Activated naive CD4-positive, alpha-beta T cell (primary cell): ENCODE measurements at places on chromosomes 12 and 14.

- DNase-seq: no peak
These were observed 60.2 kb upstream of the ATP2B1 start for GRCh38 chr12:89768586-89769482.

GRCh38 chr12:103858953-103859601 lies 18.0 kb upstream of the NT5DC3 start:
- DNase-seq: no peak

DNA sequence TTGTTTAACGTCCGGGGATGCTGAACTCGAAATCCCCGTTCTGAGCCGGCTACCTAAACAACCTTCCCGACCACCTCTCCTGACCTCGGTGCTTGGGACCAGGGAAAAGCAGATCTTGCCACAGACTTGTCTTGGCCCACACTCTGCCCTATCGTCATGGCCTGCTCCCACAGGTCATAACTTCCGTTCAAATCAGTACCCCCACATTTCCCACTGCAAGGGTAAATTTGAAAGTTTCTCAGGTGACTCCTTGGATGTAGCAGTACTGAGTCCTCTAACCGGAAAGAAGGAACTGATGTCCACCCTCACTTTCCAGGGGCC lies 612 bp upstream of the RBM23 start:
- DNase-seq: no peak

DNA sequence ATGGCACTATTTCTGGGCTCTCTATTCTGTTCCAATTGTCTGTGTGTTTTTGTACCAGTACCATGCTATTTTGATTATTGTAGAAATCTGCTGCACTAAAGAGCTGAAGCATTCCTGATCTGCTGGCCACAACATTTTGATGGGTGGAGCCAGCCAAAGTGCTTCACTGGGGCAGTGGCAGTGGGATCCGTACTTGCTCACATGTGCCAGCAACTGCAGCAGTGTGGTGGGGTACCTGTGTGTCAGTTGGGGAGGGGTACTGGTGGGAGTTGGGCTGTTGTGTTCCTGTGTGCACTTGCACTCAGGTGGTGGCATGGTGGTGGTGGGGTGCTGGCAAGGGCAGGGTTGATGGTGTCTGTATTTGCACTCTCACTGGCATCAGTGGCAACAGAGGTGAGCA lies 204.6 kb upstream of the ALG10 start:
- DNase-seq: no peak

- no peak for DNase-seq
These were observed 13.3 kb downstream of the RNASE3 start for GRCh38 chr14:20904393-20905029.

GRCh38 chr12:26010293-26010821 lies 51.9 kb downstream of the RASSF8 start:
- no peak for DNase-seq

DNA sequence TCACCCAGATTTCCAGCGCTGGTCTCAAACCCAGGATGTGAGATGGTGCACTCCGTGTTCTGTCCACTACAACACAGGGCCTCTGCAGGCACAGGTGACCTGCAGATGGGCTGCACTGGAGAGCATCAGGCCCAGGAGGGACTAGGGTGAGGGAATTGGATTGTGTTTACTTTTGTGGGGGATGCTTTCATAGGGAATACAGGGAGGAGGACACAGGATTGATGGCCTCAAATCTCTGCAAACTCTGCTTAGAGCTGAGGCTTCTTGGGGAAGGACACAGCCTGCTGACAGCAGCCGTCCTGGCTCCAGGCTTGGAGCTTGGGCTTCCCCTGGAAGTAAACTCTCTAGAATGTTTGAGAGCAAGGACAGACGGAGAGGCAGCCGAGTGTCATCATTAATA lies 57.1 kb downstream of the NTF3 start:
- DNase-seq: no peak

DNA sequence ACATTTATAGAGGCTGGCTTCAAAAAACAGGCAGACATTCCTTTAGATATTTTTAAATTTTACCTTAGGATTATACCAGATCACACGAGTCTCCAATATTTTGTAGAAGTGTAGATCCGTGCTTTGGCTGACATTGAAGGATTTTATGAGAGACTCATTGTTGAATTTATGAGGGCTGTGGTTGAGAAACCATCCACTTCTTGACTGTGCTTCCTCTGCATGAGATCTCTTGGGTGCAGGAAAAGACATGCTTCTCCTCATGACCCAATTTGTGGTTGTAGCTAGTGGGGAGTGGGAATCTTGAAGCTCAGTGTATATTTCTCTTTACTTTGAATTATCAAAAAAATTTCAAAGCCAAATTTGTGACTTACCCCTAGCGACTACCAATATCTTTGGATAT lies 36.7 kb upstream of the NKX2-8 start:
- DNase-seq: no peak

GRCh38 chr14:21191809-21192446 lies 36.1 kb upstream of the OR5AU1 start:
- peak; percentile 31 for DNase-seq

- DNase-seq: no peak
These were observed 136.8 kb downstream of the ANKS1B start for GRCh38 chr12:99847936-99848335.

DNA sequence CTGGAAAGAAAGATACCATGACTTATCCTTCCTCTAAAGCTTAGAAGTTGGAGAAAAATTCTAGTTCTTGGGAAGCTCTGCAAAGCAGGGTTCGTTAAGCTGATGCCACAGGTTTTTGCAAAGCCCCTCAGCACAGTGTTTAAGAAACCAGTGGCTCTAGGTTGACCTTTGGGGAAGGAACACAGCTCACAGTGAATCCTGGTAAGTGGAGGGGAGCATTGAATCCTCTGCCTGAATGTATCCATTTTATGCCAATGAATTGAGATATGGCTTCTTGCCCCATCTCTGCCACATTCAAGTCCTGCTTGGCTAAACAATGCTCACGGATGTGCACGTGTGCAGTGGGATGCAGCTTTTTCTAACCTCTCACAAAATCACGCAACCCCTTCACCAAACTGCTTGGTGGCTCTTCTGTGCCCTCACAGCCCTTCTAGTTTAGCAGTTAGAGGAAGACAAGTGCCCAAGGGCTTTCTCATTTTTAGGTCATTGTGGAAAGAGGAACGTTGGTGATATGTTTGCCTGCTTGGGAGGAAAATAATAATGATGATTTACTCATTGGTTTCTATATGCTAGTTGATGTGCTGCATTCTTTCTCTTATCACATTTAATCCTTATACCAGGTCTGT lies 111.3 kb downstream of the DAD1 start:
- DNase-seq: no peak

- DNase-seq: no peak
These were observed 271.6 kb upstream of the PLEKHG7 start for GRCh38 chr12:92431146-92431545.

GRCh38 chr12:131699434-131699833 lies 11.5 kb upstream of the SFSWAP start:
- DNase-seq: no peak

- no peak for DNase-seq
These were observed 827.9 kb downstream of the FLRT2 start for GRCh38 chr14:86357876-86358275.

DNA sequence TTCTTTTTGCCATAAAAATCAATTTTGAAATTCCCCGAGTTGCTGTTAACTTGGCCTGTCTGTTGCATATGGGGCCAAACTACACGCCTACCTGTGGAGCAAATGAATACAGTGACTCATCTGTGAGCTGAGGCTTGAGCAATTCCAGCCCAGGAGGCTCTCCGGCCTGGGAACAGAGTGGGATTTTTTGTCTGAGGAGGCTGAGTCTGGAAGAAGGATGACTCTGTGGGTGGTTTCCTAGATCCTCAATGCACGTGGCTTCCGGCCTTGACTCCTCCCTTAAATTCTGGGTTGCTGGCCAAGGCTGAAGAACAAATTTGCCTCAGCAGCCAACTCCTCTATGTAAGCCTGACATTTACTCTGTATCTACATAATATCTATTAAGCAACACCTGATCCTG lies 124.1 kb downstream of the SSPN start:
- DNase-seq: no peak

- DNase-seq: no peak
These were observed at the start of gene PLEKHH1 for GRCh38 chr14:67532998-67533753. Gene PLEKHH1, plus strand, starts transcription at chr14:67533290. Its CDS starts 8,578 bp downstream, at chr14:67541868.

DNA sequence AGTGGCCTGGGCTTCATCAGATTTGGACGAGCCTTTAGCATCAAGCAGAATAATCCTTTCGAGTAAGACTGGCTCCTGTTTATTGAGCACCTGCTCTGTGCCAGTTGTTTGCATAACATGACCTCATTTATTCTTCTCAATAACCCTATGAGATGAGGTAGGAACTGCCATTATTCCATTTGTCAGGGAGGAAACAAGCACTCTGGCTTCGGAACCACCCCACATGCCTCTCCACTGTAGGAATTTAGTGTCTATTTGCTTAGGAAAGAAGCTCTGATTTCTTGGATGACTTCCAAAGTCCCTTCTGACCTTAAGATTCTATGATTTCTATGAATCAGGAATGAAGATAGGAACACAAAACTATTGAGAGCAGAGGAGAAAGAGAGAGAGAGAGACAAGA lies 11.0 kb downstream of the SAMD4A start:
- no peak for DNase-seq

DNA sequence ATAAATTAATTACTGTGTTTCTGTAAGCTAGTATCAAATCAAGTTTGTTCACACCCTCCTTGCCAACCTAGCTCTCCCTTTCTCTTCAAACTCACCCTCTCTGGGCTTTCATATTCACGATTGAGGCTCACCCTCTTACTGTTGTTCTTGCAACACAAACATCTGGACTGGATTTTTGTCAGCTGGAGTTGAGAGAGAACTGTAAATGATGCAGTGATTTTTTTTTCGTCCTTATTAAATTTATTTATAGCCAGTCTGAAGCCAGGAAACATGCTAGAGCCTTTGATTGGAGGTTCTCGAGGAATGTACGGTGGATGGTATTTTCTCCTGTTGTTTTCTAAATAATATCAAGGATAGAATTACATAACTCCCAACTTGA lies 485.1 kb downstream of the ZFP36L1 start:
- no peak for DNase-seq

- no peak for DNase-seq
These were observed 60.5 kb upstream of the IGF1 start for GRCh38 chr12:102540815-102541385.

- DNase-seq: no peak
These were observed 157.4 kb upstream of the HMGA2 start for GRCh38 chr12:65666876-65667275.

DNA sequence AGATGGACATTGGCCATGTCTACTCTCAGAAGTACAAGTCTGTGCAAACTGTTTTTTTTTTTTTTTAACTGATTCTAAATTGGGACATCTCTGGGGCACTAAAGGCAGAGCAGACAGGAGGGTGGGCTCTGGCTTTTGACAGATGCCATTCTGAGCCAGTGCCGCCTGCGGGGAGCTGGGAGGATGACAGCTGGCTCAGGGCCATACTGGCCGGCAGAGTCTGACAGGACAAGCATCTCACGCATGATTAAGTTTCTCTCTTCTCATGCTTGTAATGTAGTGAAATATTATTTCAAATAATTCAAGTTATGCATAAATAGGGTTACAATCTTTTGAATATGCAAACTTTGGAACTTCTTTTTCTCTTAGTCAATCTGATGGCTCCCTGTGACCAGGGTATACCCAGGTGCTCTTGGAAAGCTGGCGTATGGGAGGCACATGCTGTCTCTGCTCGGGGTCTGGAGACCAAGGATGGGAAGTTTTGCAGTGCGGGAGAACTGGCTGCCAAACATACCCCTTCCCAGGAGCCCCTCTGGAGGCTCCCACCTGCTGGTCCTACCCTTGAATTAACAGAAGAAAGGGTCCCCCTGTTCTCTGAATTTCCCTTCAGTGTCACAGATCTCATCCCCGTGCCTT lies 7.6 kb downstream of the CDCA4 start:
- no peak for DNase-seq

DNA sequence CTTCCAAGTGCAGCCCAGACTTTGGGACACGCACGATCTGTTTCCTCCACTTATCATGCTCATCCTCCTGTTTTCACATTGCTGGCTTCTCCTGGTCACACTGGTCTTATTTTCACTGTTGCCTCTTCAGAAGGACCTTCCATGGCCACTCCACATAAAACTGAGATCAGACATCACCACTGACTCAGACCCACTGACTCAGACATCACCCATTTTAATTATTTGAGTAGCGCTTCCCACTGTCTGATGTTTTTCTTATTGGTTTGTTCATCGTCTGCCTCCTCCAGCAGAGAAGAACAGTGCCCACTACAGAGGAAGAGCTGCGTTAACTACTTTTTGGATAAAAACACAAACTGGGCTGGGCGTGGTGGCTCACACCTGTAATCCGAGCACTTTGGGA lies 270.5 kb upstream of the PWP1 start:
- DNase-seq: no peak

DNA sequence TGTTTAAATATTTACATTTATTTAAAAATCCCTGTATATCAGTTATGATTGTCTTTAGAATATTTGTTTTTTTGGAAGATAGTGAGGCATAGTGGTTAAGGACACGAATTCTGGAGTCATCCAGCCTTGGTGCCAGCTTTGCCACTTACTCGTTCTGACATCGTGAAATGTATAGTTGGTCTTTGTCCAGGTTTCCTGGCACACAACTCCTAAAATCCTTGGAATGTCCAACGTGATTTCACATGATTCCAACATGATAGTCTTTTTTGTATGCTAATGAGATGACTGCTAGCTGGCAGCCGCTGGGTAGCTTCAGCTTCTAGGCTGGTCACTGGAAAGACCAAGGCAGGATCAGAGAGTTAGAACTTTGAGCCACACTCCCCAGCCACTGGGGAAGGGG lies 64.8 kb downstream of the PRICKLE1 start:
- no peak for DNase-seq

GRCh38 chr12:54051026-54051842 lies 2.4 kb upstream of the HOXC4 start:
- DNase-seq: no peak

- no peak for DNase-seq
These were observed 381.2 kb downstream of the BCL11B start for GRCh38 chr14:98890556-98891340.

DNA sequence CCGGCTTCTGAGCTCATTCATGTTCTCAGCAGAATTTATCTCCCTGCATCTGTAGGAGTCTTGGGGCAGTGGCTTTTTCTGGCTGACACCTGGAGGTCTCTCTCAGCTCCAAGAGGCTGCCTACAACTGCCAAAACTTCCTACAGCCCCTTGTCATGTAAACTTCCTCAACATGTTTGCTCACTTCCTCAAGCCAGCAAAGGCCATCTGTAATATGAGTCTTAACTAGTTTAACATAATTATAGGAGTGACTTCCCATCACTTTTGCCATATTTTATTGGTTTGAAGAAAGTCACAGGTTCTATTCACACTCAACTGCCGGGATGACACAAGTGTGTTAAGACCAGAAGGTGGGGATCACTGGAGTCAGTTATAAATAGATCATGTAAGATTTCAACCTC lies 194.0 kb downstream of the VRK1 start:
- no peak for DNase-seq

- DNase-seq: no peak
These were observed 71.0 kb downstream of the KTN1 start for GRCh38 chr14:55650992-55651391.

DNA sequence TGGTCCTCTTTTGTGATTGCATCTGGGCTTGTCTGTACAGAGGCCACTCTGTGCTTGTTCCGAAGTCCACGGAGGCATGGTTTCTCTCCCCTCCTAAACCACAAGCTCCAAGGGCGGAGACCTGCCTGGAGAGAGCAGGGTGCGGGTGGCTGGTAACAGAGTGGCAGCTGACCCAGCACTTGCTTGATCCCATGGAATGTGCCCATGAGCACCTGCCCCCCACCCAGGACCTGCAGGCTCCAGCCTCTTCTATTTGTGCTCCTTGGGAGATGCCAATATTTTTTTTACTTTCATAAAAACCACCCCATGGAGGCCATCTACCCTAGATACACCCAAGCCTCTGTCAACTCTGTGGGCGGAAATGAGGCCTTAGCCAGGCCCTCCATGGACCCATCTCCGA lies 104.7 kb downstream of the PRMT8 start:
- no peak for DNase-seq

- DNase-seq: no peak
These were observed 14.2 kb downstream of the CCDC92 start for GRCh38 chr12:123958462-123958861.
